ENCODE measurements at places on chromosomes 13 and 19. TPM values are rescaled to one million over a fixed set of nuclear protein-coding genes. Genes with fewer than 3 reads are reported as not detected.

PCDH20 gene
- not detected for total RNA-seq

NOSIP gene
- 77.3 TPM for total RNA-seq

KL gene
- total RNA-seq = 0.23 TPM

ANKLE1 gene
- total RNA-seq = 17.2 TPM

CD209 gene
- total RNA-seq = not detected

ZNF681 gene
- total RNA-seq = 3.8 TPM

ZNF726 gene
- 18.1 TPM for total RNA-seq

KRTDAP gene
- not detected for total RNA-seq

ELAVL3 gene
- total RNA-seq = not detected

SPTBN4 gene
- total RNA-seq = 0.44 TPM

THSD8 gene
- 29.8 TPM for total RNA-seq

DIRAS1 gene
- total RNA-seq = not detected

KLHL26 gene
- total RNA-seq = 15.8 TPM

ATP1A3 gene
- total RNA-seq = 3.4 TPM

VASP gene
- total RNA-seq = 223 TPM

AP1M1 gene
- total RNA-seq = 144 TPM

ARL11 gene
- total RNA-seq = 2.1 TPM

CCDC70 gene
- not detected for total RNA-seq

ZNF28 gene
- 15.5 TPM for total RNA-seq

LSR gene
- 10.0 TPM for total RNA-seq

SHISA7 gene
- not detected for total RNA-seq

UBL5 gene
- 354 TPM for total RNA-seq

FUT1 gene
- 0.06 TPM for total RNA-seq

FBN3 gene
- 0.06 TPM for total RNA-seq

TYROBP gene
- not detected for total RNA-seq

GRIK5 gene
- 0.56 TPM for total RNA-seq

STARD13 gene
- 1.2 TPM for total RNA-seq

ZNF253 gene
- 20.2 TPM for total RNA-seq

TSC22D1 gene
- total RNA-seq = 8.0 TPM

KASH5 gene
- total RNA-seq = 0.64 TPM

LAIR1 gene
- 64.1 TPM for total RNA-seq

CPT1C gene
- total RNA-seq = 1.6 TPM
